ENCODE measurements at places on chromosomes 2 and 18.

- DNase-seq: peak; percentile 40
Measured at GRCh38 chr2:126634273-126634861, 21.6 kb upstream of the GYPC start.

DNA sequence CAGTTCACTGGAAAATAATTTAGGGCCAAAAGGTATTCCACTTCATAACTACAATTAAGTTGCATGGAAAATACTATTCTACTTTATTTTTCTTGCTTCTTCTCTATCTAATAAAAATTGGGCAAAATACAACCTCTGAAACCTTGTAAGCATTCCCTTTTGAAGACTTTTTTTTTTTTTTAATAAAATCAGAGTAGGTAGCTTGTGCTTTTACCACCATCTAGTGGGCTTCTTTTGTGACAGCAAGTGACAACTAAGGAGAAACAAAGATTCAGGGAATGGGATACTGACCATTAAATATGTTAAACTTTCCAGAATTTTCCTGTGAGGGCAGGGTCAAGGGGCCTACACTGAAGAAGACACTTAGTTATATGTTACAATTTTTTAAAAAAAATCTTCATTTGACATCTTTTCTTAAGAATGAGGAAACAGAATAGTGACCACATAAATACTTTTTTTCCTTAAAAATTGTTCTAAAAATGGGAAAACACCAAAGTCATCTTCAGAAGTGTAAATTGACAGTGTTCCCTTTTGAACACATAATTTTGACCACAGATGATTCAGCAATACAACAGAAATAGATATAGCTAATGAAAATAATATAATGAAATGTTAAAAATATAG is 1183.2 kb upstream of the ACVR2A start:
- peak; percentile 9 for DNase-seq

GRCh38 chr2:202171241-202171825 is 67.1 kb downstream of the SUMO1 start:
- DNase-seq: no peak

DNA sequence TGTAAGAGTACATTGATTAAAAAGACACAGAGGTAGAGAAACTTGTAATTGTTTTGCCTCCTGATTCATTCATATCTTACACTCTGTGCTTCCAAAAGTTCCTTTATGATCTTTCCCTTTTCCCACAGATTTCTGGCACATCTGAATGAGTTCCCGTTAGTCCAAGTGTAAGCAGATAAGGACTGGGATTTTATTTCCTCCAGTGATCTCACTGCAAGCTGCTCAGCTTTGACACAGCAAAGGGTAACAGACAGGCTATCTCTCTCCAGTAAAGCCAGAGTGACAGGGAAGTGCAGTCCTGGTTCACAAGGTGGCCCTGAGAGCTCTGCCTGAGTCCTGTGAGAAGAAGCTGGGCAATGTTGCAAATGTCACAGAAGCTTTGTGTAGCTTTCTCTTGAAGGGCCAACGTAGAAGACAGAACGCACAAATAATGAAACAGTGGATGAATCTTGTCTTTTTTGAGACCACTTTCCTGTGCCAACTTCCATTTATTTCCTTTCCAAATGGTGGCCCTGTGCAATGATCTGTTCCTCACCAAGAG is 32.5 kb upstream of the KCNE4 start:
- DNase-seq: no peak

GRCh38 chr2:96265349-96265839 is 403 bp downstream of the TMEM127 start:
- DNase-seq: peak; percentile 49

GRCh38 chr18:41231681-41232080 is 723.4 kb upstream of the PIK3C3 start:
- no peak for DNase-seq

GRCh38 chr2:129748250-129748649 is 231.2 kb upstream of the RAB6C start:
- DNase-seq: no peak

DNA sequence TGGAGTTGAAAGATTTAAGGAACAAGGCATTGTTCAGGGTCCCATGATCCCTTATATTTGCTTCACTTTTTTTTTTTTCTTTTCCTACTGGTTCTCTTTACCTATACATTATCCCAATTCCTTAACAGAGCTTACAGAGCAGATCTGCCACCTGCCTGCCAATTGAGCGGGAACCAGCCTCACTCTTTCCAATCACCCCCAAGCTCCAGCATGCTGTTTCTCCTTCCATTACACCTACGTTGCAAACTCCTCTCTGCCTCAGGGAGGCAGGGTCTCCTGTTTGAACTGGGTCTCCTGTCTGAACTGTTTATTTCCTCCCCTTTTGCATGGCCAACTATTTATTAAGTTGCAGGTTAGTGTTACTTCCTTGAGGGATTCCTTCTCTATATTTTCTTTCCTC is 77.2 kb upstream of the SLC38A11 start:
- DNase-seq: no peak

DNA sequence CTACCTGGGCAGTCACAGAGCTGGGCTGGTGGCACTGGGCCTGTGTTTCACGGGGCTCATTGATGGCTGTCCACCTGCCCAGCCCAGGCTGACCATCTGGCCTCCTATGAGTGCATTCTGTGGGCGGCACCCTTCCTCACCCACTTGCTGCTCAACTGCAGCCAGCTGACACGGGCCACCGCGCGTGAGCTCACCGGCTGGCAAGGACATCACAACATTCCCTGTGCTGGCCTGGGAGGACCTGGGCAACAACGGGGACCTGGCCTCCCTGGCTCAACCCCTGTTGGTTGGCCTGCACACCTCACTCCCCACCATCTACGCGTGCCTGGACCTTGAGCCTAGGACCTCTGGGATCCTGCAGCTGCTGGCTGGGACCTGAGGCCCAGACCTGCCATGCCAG is 98.2 kb upstream of the DTNA start:
- DNase-seq: no peak

All from urothelium cell line (cell line).